Epithelial cell of prostate (primary cell): ENCODE measurements at places on chromosomes 1 and 21.

DNA sequence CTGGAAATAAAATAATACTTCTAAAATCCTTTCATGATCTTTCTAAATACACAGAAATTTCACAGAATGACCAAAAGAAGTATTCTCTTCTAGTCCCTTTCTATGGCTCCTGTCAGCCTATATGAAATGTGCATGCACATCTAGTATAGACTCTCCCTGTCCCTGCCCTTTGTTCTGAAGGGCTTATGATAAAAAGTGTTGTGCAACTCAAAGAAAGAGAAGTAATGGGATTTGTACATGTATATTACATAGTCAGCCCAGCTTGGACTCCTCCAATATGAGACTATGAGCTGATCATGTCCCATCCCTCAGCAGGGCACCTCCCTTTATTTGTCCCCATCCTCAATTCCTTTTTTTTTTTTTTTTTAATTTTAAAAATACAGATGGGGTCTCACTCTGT, 42.1 kb upstream of the LAX1 start:
- no peak for DNase-seq

GRCh38 chr1:172489847-172490246, 43.1 kb upstream of the SUCO start:
- no peak for DNase-seq

- no peak for DNase-seq
Observed at GRCh38 chr21:44759628-44760285, 41.9 kb downstream of the UBE2G2 start.

DNA sequence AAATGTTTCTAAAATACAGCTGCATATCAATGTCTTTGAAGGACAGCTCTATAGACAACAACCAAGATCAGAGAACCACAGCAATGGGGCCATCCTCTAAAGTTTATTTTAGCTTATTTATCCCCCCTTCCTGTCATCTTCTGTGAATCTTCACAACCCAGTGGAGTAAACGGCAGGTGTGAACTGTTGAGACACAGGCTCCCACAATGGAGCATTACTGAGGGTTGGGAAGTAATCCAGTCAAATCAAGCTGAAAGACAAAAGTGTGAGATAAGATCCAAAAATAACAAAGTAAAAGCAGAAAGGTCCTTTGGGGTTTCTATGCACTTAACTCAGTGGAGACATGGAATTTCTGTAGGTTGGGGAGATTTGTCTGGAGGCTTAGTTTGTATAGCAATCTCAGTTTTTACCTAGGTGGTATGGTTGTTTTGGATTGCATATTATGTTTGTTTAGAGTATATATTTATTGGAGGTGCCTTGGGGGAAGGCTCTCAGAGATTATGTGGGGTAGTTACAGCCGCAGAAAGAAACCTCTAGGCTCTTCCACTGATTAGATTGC, 286.9 kb upstream of the ADGRL2 start:
- DNase-seq, result no peak

GRCh38 chr1:228359613-228360532, 46.8 kb downstream of the TRIM11 start:
- DNase-seq, result no peak

DNA sequence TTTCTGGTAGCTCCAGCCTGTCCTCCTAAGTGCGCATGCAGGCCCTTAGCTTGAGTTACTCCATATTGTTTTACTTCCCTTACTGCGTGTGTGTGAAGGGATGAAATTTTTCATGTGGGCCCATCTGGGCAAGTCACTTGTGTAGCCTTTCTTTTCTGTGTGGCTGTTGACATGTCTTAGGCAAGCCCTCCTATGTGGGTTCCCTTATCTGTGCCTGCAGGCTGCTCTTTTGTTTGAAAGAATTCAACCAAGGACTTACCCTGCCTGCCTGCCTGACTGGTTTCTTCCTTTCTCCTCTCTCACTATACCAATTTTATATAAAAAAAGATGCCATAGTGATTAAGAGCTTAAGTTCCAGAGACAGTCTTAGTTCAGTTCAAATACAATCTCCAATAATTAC, 249.3 kb downstream of the ATG4C start:
- DNase-seq, result no peak

- no peak for DNase-seq
Observed at GRCh38 chr1:165871311-165872067, 44.1 kb downstream of the UCK2 start.

GRCh38 chr1:22952694-22953056, 20.0 kb downstream of the LACTBL1 start:
- DNase-seq, result no peak

DNA sequence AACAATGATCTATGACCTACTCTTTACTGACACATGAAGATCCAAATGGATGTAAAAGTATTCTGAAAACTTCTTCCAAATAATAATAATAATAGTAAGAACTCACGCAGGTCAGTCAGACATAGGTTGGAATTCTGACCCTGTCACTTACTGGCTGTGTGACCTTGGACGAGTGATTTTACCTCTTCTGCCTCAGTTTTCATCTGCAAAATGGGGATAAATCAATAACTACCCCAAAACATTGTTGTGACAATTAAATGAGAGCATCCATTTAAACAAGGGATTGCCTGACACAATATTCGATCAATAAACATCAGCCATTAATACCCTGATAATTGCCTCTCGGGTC, 556 bp downstream of the MECR start:
- DNase-seq, result no peak

DNA sequence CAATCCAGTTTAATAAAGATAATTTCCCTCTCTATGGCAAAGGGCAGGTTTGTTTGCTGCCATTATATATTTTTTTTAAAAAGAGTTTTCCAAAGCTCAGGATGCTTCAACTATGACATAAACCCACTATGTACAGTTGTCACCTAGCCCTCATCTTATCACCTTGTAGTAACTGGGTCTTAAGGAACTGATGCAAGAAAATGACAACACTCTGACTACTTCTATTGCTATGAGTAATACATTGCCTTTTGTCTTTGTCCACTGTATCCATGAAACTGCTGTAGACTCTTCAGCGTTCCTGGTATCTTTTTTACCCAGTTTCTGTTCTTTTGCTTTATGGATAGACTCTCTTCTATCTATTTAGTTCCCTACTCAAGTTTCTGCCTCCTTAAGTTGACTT, 586.5 kb downstream of the NEGR1 start:
- DNase-seq, result no peak

- no peak for DNase-seq
Observed at GRCh38 chr1:25744140-25744581, 55.8 kb upstream of the SELENON start.

DNA sequence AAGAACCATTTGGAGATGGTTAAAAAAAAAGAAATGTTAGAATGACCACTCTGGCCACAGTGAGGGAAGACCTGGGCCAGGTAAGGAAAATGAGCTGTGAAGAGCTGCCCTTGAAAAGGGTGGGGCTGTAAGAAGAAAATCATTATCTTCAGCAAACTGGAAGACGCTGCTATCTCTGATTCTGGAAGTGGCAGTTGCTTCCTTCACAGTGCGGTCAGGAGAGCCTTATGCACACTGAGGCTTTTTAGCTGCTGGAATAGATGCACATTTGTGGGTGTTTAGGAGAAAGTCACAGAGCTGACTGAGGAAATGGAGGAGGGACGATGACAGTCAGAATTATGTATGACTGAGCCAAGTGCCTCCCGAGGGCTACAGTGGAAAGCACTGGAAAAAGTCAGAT, 91.6 kb downstream of the TBX19 start:
- no peak for DNase-seq

DNA sequence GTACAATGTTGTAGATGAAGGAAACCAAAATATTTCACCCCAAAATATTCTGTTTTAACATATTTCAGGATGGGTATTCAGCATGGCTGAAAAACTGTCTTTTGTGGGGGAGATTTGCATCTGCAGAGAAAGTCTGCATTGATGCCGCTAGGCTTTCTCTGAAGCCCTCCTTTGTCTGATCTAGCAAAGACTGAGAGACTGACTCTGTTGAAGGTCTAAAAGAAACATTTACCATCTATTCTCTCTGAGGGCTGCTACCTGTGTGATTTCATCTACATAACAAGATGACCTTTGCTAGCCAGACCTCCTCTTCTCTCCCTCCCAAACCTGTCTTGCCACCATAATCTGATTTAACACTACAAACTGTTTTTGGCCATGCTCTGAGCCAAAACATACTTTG, 12.4 kb upstream of the MT1HL1 start:
- no peak for DNase-seq

- no peak for DNase-seq
Observed at GRCh38 chr1:245999697-246000637, 507.1 kb downstream of the SMYD3 start.

DNA sequence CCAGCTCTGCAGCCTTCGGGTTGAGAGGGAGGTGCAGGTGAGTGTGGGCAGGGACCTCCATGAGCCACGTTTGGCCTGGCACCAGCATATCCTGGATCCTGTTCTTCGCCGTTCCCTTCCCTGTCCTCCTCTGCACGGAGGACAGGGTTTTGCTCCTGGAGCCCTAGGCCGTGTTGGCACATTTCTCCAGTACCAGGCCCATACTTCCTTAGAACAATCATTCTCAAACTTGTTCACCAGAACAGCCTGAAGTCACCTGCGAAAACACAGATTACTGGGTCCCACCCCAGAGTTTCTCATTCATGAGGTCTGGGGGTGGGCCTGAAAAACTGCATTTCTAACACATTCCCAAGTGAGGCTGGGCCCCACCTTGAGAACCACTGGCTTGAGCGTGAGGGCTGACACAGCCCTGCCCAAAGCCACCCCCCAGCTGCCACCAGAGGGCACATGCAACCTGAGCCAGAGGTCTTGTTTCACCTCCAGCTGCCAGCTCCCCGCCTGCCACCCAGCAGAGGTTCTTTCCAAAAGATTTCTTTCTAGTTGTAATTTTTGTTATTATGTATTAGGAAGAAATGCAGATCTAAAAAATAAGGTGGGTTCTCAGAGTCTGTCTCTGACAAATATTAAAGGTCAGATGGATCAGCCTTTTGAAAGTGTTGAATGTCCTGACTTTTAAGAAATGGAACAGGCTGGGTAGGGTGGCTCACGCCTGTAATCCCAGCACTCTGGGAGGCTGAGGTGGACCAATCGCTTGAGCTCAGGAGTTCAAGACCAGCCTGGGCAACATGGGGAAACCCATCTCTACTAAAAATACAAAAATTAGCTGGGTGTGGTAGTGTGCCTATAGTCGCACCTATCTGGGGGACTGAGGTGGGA, 39.6 kb upstream of the LDLRAP1 start:
- DNase-seq, result no peak

DNA sequence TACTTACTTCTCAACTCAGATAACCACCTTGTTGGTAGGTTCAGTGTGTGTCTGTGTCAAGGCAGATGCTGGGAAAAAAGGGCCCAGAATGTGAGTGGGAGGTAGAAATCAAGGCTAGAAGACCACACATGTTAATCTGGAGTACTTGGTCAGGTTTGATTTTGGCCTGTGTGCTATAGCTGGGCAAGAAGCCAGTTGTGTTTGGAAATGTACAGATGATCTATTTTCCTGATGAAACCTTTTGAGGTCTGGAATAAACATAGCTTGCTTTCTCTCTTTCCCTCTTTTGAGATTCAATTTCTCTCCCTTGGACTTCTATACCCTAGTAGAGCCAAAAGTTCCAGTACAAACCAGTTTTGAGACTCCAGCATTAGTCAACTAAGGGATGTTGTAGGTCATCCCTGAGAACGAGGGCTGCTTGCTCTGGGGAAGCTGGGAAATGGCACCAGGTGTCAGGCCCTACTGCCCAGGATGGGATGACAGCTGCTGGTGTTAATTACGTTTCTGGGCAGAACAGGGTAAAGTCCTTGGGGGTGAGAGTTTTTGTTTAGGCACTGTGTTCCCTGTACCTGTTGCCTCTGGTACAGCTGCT, 15.8 kb downstream of the MAPKAPK2 start:
- DNase-seq, result no peak

- DNase-seq, result no peak
Observed at GRCh38 chr1:20255666-20256065, 35.0 kb upstream of the VWA5B1 start.

GRCh38 chr1:156911577-156912298, 8.7 kb upstream of the LRRC71 start:
- DNase-seq, result no peak

- DNase-seq, result no peak
Observed at GRCh38 chr1:246195296-246195695, 311.8 kb downstream of the SMYD3 start.

- DNase-seq, result no peak
Observed at GRCh38 chr1:53696990-53697389, 42.0 kb downstream of the GLIS1 start.

DNA sequence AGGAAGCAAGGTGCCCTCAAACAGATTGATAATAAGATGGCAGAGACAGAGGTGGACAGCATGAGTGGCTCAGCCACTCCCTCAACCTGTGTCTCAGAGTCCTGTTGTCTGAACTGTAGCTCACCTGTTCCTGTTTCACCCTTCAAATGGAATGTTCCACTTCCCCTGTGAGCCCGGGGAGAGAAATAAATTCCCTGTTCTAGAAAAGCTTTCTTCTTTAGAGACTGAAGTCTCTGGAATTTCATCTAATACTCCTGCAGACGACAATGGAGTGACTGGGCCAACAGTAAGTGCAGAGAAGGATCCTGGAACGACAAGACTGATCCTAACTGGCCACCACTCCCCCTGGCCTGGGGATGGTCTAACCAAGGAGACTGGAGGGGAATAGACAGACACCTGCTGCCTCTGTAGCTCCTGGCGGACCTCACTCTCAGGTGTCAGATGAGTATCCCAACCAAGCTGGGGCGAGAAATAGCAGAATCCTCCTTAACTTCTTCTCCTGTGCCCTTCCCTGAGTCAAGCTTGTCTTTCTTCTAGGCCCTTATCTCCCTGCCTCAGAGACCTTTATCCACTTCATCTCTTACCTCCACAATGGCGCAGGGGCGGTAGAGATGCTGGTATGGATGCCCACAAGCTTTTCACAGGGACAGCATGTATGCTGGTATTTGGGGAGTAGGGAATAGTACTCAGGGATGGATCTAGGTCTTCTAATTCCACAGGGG, 45.4 kb downstream of the PLEKHA6 start:
- no peak for DNase-seq

GRCh38 chr21:27817074-27817473, 850.2 kb upstream of the ADAMTS5 start:
- DNase-seq, result no peak

GRCh38 chr1:12448746-12449177, 169.2 kb downstream of the DHRS3 start:
- DNase-seq, result no peak

DNA sequence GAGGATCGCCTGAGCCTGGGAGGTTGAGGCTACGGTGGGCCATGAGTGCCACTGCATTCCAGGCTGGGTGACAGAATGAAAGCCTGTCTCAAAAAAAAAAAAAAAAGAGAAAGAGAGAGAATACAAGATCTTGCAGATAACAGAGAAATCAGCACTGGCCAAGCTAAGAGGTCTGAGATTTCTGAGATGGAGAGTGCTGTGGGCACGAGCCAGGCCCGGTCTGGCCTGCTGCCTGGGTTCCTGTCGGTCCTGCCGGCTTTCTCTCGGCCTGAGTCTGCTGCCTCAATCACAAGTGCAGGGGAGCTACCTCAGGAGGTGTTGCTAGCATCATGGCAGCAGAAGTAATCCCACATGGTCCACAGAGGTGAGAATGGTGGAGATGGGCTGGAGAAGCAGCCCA, 19.0 kb downstream of the ADORA1 start:
- DNase-seq, result no peak

DNA sequence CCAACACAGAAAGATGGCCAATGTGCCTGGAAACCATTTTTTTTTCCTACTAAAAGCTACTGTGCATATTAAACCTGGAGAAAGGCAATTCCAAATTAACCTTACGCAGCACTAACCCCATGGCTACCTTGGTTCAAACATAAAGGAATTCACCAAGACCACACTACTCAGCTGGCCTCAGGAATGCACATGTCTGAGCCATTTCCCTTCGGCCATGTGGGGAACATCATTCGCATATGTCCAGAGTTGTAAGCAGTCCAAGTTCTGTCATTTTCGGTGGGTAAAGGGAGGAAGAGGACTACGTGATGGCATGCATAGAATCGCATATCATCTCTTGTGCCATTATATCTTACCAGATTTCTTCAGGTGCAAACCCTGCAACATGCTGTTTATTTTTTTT, 175.4 kb downstream of the NTMT2 start:
- no peak for DNase-seq
